Esophagus muscularis mucosa (tissue), 4 donors: ENCODE measurements at places on chromosomes 1 and 21.
A peak's percentile ranks its signal among the peaks of the same experiment; 100 is the strongest.

DNA sequence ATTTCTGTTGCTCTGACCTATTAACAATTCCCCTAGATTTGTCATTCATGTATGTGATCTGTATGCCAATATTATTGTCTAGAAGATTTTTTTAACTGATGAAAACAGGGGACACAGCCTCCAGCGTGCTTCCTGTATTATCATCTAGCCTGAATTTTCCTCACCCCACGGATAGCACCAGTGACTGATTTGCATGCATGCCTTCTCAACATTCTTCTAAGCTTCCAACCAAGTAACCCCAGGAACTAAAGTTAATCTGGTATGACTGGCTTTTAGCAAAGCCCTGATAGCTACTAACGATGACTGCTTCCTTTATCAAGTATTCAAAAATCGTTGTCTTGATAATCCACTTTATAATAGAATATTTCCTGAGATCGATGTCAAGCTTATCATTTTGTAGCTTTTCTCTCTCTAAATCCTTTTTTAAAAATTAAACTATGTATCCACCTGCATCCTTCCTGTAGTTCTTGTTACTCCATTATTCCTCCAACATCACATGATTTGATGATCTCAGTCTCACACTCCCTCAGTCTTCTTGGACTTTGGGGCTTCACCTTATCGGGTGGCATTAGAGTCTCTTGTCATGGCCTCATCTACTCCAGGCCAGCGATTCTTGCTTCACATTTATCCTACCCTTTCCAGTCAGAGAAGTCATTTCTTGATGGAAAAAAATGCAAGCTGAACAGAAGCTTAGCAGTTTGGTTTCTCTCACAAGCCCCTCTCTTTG is 19.0 kb downstream of the BCAR3 start:
- H3K36me3 ChIP-seq, result peaks cover 6% of the 10 kb centered on the region
- H3K27me3 ChIP-seq, result no peaks in the 10 kb centered on the region
- peak overlapping the region; percentile 69 for H3K27ac ChIP-seq
- peak overlapping the region; percentile 28 for H3K4me3 ChIP-seq
- peaks cover 73% of the 10 kb centered on the region for H3K4me1 ChIP-seq

DNA sequence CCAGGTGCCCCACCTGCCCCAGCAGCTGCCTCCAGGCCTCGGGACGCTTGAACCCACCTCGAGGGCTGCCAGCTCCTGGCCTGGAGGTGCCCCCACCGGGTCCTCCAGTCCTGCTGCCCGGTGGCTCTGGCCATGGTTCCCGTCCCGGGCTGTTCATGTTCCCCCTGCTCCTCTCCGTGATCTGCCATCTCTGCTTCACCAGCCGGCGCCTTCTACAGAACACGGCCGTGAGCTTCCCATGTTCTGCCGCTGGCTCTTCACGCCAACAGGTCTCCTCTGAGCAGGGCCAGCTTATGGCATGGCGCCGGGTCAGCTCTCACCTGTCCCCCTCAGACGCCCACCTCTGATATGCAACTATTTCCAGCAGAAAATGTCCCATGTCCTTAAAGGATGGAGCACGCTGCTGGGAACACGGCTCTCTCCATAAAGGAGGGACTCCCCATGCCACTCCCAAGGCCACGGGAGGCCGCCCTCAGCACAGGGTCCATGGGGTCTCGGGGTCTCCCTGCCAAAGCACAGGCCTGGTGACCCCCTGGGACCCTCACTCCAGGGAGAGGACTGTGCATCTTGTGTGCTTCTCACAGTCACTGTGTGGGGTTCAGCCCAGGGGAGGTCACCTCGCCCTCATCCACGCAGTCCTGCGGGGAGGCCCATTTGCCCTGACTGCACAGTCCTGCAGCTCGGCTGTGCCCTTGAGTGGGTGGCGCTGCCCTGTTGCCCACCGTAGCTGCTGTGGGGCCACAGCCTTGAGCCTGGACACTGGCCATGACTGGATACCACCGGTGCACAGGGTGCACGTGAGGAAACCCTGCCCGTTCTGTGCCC is 36.7 kb downstream of the COL18A1 start:
- H3K27ac ChIP-seq, result no peak overlapping the region
- H3K27me3 ChIP-seq, result no peaks in the 10 kb centered on the region
- H3K36me3 ChIP-seq, result no peaks in the 10 kb centered on the region
- no peak overlapping the region for H3K4me3 ChIP-seq
- DNase-seq, result no peak
- peaks cover 19% of the 10 kb centered on the region for H3K4me1 ChIP-seq

DNA sequence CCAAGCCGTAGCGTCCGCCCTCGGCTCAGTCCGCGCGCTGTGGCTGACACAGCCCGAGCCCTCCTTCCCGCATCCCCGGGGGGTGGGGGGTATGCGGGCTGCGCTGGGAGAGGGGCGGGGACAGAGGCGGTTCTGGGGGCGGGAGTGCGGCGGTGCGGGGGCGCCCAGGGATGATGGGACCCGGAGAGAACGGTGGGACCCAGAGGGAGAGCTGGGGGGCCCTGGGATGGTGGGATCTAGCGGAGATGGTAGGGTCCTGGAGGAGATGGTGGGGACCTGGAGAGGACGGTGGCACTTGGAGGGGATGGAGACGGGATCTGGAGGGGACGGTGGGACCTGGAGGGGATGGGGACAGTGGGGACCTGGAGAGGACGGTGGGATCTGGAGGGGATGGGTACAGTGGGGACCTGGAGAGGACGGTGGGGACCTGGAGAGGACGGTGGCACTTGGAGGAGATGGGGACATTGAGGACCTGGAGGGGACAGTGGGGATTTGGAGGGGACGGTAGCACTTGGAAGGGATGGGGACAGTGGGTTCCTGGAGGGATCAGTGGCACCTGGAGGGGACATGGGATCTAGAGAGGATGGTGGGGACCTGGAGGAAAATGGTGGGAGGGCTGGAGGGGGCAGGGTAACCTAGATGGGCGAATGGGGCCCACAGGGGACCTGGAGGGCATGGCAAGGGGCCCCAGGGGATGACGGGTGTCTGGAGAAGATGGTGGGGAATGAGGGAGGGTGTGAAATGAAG is 477 bp downstream of the SNAP47 start:
- H3K4me3 ChIP-seq, result peak overlapping the region; percentile 100
- peak overlapping the region; percentile 85 for H3K27ac ChIP-seq
- DNase-seq, result no peak
- H3K36me3 ChIP-seq, result peaks cover 33% of the 10 kb centered on the region
- H3K27me3 ChIP-seq, result no peaks in the 10 kb centered on the region

DNA sequence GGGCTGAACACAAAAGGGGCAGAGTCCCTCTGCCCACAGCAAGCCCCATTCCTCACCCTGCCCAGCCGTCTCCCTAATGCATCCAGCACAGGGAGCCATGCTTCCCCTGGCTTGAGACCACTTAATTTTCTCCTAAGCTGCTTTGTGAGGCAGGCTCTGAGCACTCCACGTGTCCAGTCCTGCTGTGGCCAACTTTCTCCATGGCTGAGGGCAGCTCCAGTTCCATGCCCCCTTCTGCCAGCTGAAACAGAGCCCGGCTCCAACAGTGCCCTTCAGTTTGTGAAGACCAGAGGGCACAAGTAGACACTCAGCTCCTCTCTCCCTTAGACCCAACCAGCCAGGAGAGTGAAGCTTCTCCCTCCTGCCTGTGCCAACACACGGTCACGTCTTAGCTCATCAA is 33.8 kb downstream of the PLEKHA6 start:
- H3K4me1 ChIP-seq, result peaks cover under 1% of the 10 kb centered on the region
- no peak for DNase-seq
- no peak overlapping the region for H3K27ac ChIP-seq
- no peak overlapping the region for H3K4me3 ChIP-seq
- H3K27me3 ChIP-seq, result no peaks in the 10 kb centered on the region

DNA sequence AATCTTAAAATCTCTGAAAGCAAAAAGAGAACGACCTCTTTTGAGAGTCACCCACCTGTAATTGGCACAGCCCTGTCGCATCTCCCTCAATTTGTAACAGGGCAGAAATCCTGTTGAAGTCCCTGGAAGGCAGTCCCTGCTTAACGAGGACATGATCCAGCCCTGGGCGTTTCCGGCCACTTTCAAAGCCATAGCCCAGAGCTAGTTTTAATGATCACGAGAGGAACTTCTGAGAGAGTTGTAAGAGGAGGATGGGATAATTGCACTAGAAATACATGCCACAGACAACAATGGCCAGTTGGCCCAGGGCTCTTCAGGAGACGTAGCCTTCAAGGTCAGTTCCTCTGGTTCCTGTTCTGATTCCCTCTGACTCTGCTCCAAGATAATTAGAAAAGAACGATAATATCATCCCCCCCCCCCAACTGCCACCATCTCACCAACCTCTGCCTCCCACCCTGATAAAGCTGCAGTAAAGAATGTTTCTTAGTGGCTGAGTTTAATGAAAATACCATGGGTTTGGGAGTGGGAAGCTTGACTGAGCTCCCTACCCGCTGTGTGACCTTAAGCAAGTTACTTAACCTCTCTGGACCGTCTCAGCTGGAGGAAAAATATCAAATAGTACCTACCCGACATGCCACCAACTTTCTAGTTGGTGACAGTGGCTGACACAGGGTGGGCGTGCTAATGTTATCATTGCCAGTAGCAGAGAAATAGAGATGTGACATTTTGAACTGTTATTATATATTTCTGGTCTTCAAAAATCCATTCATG is 140.0 kb downstream of the OMA1 start:
- H3K27ac ChIP-seq, result no peak overlapping the region
- H3K4me3 ChIP-seq, result no peak overlapping the region
- no peaks in the 10 kb centered on the region for H3K27me3 ChIP-seq

- H3K27me3 ChIP-seq, result no peaks in the 10 kb centered on the region
- H3K4me1 ChIP-seq, result no peaks in the 10 kb centered on the region
- no peaks in the 10 kb centered on the region for H3K36me3 ChIP-seq
- H3K4me3 ChIP-seq, result no peak overlapping the region
- no peak for DNase-seq
- no peak overlapping the region for H3K27ac ChIP-seq
These were observed 216.3 kb downstream of the PTPRU start for GRCh38 chr1:29452463-29453230.

DNA sequence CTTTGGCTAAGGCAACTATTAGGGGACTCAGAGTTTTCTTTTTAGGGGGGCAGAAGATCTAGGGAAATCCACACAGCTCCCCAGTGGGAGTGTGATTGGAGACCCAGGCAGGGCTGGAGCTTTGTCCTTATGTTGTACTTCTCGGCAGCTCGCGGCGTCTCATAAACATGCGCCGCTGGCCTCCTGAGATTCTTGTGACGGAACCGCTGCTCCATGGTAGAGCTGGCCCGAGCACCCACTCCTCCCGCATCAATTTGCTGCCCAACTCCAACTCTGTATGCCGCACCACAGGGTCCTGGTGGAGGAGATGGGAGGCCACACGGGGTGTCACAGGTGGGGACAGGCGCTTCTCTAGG is 143.9 kb downstream of the GALNT2 start:
- no peak overlapping the region for H3K27ac ChIP-seq
- no peaks in the 10 kb centered on the region for H3K27me3 ChIP-seq
- no peaks in the 10 kb centered on the region for H3K36me3 ChIP-seq
- DNase-seq, result no peak

- peak; percentile 53 for DNase-seq
- no peak overlapping the region for H3K4me3 ChIP-seq
- H3K36me3 ChIP-seq, result no peaks in the 10 kb centered on the region
- no peak overlapping the region for H3K27ac ChIP-seq
- H3K4me1 ChIP-seq, result no peaks in the 10 kb centered on the region
These were observed 149.2 kb downstream of the CACNA1E start for GRCh38 chr1:181632492-181632891.

- H3K36me3 ChIP-seq, result no peaks in the 10 kb centered on the region
- H3K4me1 ChIP-seq, result no peaks in the 10 kb centered on the region
- DNase-seq, result no peak
- H3K27ac ChIP-seq, result no peak overlapping the region
- no peak overlapping the region for H3K4me3 ChIP-seq
- no peaks in the 10 kb centered on the region for H3K27me3 ChIP-seq
These were observed 213.2 kb downstream of the TNR start for GRCh38 chr1:175530183-175530582.

- no peak overlapping the region for H3K27ac ChIP-seq
- peaks cover 18% of the 10 kb centered on the region for H3K36me3 ChIP-seq
- H3K4me3 ChIP-seq, result no peak overlapping the region
- no peaks in the 10 kb centered on the region for H3K4me1 ChIP-seq
These were observed 35.4 kb downstream of the VPS45 start for GRCh38 chr1:150102986-150103385.

DNA sequence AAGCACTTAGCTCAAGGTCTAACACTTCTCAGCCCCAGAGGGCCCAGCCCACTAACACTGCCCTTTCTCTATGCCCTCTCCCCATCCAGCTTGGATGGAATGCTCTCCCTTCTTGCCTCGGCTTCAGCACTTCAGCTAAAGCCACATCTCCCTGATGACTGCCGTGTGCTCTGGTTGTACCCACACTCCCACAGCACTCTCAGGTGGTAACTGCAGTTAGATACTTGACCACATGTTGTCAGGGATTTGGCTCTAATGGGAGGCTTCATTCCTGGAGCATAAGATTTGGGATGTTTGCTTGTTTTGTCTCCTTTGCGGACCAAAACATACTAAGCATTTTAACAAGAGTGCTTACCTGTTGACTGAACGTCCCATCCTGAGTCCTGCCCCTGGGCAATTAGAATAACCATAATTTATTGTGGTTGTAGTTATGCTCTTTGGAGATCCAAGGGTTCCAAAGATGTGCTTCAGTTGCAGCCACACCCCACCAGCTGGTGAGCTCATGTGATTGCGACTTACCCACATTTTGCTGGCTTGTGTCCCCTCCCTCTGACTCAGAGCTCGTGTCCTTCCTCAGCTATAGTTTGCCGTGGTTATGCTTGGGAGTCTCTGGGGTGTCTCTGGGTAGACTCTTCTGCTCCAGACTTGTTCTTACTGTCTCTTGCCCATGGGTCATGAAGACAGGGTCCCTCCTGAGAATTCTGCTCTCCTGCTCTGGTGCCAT is 7.7 kb upstream of the SLC26A9 start:
- no peak for DNase-seq
- no peaks in the 10 kb centered on the region for H3K4me1 ChIP-seq
- H3K36me3 ChIP-seq, result no peaks in the 10 kb centered on the region
- H3K27me3 ChIP-seq, result no peaks in the 10 kb centered on the region
- H3K27ac ChIP-seq, result no peak overlapping the region
- H3K4me3 ChIP-seq, result no peak overlapping the region
